ENCODE measurements at places on chromosomes 3 and 15.

- peak; percentile 58 for DNase-seq
Measured at GRCh38 chr3:70726961-70727360, 414.5 kb upstream of the MDFIC2 start.

DNA sequence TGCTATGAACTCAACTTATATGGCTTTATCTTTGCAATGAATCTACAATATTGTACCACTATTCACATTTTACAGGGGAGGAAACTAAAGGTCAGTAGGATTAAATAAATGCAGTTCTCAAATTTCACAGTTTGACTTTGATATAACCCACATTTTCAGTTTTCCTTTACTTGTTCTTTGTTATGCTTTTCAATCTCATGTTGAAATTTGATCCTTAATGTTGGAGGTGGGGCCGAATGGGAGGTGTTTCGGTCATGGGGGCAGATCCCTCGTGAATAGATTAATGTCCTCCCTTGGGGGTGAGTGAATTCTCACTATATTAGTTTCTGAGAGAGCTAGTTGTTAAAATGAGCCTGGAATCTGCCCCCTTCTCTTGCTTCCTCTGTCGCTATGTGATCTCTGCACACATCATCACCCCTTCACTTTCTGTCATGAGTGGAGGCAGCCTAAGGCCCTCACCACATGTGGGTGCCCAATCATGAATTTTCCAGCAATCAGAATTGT is 44.7 kb downstream of the CD200 start:
- no peak for DNase-seq

- DNase-seq: no peak
Measured at GRCh38 chr15:85588677-85589076, 206.0 kb downstream of the KLHL25 start.

DNA sequence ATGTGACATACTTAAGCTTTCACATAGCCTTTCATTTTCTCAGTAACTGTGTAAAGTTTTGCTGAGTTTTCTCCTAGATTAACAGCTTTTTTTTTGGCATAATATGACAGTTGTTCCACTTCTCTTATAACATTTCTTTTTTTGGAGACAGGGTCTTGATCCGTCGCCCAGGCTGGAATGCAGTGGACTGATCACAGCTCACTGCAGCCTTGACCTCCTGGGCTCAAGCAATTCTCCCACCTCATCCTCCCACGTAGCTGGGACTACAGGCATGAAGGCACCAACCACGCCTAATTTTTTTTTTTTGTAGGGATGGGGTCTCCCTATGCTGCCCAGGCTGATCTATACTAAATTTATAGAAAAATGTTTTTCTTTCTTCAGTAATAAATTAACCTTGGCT is 30.1 kb downstream of the DLG1 start:
- no peak for DNase-seq

- peak; percentile 92 for DNase-seq
Measured at GRCh38 chr3:152266221-152266995, 2.3 kb upstream of the MBNL1 start.

Measured in HFFc6 (cell line).